RPMI7951 (cell line): ENCODE measurements at places on chromosomes 12 and 14. TPM values are rescaled to one million over a fixed set of nuclear protein-coding genes. Genes with fewer than 3 reads are reported as not detected.

Gene FAM222A
- 0.24 and 0.39 TPM in 2 replicates for total RNA-seq

Gene MYL2
- not detected in 2 replicates for total RNA-seq

DNA sequence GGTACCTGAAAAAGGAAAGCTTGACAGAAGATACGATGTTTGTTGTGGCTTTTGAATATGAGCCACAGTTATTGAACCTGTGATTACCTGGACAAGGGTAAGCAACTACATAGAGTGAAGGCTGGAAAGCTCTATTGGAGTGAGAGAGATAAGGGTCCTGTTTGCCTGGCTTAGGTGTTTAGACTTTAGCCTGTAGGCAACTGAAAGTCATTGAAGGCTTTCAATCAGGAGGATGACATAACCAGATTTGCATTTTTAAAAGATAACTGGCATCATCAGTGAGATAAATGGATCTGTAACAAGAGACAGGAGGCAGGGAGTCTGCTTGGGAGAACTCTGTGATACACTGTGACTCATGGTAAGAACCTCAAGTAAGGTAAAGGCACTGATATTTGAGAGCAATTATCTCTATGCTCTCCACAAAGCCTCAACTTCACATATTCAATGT is 128.9 kb upstream of the SOX5 start:
- DNase-seq, result no peak

Gene LYZ
- 0.10 and 0.72 TPM in 2 replicates for total RNA-seq

GRCh38 chr12:26853303-26854030 is 20.5 kb upstream of the ITPR2 start:
- peak; percentile 51 for DNase-seq

DNA sequence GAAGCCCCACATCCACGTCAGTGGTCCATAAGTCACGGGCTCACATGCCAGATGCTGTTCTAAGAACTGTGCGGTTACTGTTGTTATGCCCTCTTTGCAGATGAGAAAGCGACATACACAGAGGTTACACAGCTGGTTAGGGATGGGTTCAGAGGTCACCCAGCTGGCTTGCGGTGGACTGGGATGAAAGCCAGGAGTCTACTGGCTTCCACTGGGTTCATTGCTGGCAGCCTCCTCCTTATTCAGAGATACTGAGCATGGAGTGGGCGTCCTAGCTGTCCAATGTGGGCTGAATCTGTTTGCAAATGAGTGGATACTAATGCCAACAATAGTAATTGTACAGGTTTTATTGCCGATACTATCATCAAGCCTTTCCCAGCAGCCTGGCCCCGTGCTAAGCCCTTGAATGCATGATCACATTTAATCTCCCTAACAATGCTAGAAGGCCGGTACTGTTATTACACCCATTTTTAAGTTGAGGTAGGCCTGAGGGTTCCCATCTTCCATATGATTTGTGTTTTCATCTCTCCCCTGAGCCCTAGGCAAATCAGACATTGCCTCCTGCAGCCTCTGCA is 129.1 kb downstream of the PLXNC1 start:
- peak; percentile 56 for DNase-seq

DNA sequence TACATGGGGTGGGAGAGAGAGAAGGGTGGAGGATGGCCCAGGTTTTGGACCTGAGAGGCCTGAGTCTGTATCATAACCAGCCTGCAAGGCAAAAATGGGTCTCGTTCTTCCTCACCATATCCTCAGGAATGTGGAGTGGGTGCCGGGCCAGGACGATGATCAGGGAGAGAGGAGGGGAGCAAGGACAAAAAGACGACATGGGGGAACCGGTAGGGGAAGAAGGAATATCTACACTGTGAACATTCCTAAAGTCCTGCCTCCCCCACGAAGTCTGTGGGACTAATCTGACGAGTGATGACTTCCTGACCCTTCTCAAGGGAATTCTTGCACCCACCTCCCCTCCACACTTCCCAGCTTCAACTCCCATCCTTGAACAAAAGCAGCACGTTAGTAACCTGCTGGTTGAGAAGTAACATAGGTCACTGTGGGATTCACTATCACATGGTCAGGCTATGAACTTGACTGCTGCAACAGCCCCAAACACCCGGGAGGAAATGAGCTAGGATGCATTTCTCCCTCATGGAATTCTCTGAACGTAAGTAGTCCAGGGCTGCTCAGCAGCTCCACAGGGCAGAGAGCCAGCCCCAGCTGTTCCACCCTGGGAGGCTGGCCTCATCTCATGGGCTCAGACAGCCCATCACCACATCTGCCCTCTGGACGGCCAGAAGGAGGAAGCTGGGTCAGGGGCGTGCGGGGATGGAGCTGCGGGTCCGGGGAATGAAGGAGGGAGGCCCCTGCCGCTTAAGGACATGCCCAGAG is 36.8 kb upstream of the VWF start:
- DNase-seq, result no peak

DNA sequence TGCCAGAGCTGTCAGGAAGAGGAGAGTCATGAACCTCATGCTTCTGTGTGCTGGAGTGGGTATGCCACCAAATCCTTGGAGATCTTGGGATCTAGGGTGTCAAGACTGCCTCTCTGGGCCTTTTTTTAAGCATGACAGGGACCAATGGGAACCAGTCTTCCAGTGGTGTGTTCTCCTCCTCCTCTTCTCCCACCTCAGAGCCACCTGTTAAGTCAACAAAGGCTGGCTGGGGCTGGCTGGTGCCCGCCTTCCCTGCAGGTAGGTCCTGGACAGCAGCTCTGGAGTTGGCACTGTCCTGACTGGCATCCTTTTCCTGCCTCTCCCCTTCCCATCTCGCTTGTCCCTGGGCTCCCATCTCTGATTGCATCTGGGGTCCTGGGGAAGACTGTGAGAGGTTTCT is at the start of gene DCD:
DCD (minus strand) TSS at position 101 of the 400 bp plus-strand sequence; CDS start at position 39, 62 bp downstream.
- no peak for DNase-seq

GRCh38 chr12:42695490-42695995 is 106.0 kb upstream of the PRICKLE1 start:
- no peak for DNase-seq

Gene MIPOL1
- total RNA-seq, result 3.2 and 5.4 TPM in 2 replicates

DNA sequence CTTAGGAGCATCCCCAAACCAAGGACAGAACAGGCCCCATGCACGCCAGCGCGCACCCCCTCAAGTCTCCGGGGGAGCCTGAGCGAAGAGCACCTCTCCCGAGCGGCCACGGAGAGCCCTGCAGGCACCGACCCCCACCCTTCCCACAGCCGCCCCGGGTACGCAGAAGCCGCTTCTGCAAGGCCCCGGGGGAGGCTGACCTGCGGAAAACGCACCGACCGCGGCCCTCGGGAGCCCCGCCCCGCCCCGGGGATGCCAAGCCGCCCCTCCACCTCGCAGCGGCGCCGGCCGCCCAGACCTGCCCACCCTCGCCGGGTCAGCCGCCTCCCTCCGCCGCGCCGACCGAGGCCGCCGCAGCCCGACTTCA is 385 bp downstream of the CAPRIN2 start:
- DNase-seq, result no peak

- no peak for DNase-seq
Observed at GRCh38 chr12:49693931-49694444, 13.2 kb downstream of the FMNL3 start.

Gene KRT83
- not detected in 2 replicates for total RNA-seq

Gene TSHR
- not detected in 2 replicates for total RNA-seq

Gene CD163
- total RNA-seq, result not detected in 2 replicates
